ENCODE measurements at places on chromosomes 2 and 18. TPM values are rescaled to one million over a fixed set of nuclear protein-coding genes. Genes with fewer than 3 reads are reported as not detected.

Gene MRPS9
- total RNA-seq, result 39.6 TPM

DNA sequence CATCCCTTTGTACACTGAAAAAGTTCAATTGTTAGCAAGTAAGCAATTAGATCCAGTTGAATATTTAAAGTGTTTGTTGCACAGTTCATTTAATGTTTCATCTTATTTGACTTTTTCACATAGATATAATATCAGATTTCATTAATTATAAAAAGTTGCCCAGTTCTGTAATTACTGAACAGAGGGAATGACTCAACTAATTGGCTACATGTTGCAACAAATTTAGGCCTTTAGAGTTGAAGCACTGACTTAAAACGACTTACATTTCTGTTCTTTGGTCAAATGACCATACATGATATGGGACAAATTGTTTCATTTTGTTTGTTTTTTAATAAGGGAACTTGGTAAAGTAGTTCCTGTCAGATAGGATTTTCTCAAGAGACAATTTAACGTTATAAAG is 68.5 kb upstream of the FAM117B start:
- no peak overlapping the region for H3K4me3 ChIP-seq
- peaks cover 12% of the 10 kb centered on the region for H3K36me3 ChIP-seq
- no peak for DNase-seq
- H3K27ac ChIP-seq, result no peak overlapping the region
- H3K27me3 ChIP-seq, result no peaks in the 10 kb centered on the region

Gene BOLL
- not detected for total RNA-seq

DNA sequence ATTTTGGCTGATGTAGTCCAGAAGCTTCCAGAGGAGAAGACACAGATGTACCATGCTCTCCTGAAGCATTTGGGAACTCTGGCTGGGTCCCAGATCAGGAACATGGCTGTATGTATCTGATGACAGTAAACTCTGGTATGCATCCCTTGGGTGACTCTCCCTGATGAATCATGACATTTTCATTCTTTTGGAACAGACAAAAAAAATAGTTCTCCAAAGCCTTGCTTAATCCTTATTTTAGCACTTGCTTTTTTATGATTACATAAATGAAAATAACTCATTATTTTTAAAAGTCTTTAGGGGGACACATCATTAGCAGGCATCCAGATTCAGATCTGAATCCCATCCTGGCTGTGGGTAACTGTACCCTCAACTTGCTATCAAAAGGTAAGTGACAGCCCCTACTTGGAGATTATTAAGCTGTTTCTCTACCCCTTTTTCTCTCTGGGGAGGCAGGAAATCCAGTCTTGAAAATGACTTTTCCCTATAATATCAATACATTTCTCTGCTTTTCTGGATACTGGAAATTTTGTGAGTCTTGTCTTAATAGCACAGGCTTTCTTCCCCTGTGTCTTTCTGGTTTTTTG is 23.3 kb downstream of the AOX1 start:
- H3K27ac ChIP-seq, result no peak overlapping the region
- DNase-seq, result no peak
- H3K4me1 ChIP-seq, result no peaks in the 10 kb centered on the region
- H3K27me3 ChIP-seq, result no peaks in the 10 kb centered on the region

- peaks cover 34% of the 10 kb centered on the region for H3K4me1 ChIP-seq
- no peaks in the 10 kb centered on the region for H3K27me3 ChIP-seq
- no peaks in the 10 kb centered on the region for H3K36me3 ChIP-seq
- no peak overlapping the region for H3K4me3 ChIP-seq
These were observed 85.9 kb upstream of the SP3 start for GRCh38 chr2:174051068-174051467.

GRCh38 chr2:16012626-16013358 is 72.4 kb downstream of the MYCN start:
- H3K27me3 ChIP-seq, result no peaks in the 10 kb centered on the region
- H3K4me3 ChIP-seq, result peak overlapping the region; percentile 49
- H3K27ac ChIP-seq, result peak overlapping the region; percentile 99
- DNase-seq, result no peak
- peaks cover 53% of the 10 kb centered on the region for H3K4me1 ChIP-seq

Data from mesothelial cell of epicardium (in vitro differentiated cells).